ENCODE measurements at places on chromosomes 3 and 15. TPM values are rescaled to one million over a fixed set of nuclear protein-coding genes. Genes with fewer than 3 reads are reported as not detected.

GRCh38 chr3:116899253-116899652 lies 189.7 kb downstream of the TUSC7 start:
- no peak for DNase-seq

GRCh38 chr3:190286014-190286413 lies 36.2 kb downstream of the CLDN1 start:
- no peak for DNase-seq

- DNase-seq: peak; percentile 90
Observed at GRCh38 chr3:51967384-51968169, at the start of gene PCBP4. Gene PCBP4, minus strand, starts transcription at chr3:51967454. Its CDS starts 6,214 bp downstream, at chr3:51961240.

DNA sequence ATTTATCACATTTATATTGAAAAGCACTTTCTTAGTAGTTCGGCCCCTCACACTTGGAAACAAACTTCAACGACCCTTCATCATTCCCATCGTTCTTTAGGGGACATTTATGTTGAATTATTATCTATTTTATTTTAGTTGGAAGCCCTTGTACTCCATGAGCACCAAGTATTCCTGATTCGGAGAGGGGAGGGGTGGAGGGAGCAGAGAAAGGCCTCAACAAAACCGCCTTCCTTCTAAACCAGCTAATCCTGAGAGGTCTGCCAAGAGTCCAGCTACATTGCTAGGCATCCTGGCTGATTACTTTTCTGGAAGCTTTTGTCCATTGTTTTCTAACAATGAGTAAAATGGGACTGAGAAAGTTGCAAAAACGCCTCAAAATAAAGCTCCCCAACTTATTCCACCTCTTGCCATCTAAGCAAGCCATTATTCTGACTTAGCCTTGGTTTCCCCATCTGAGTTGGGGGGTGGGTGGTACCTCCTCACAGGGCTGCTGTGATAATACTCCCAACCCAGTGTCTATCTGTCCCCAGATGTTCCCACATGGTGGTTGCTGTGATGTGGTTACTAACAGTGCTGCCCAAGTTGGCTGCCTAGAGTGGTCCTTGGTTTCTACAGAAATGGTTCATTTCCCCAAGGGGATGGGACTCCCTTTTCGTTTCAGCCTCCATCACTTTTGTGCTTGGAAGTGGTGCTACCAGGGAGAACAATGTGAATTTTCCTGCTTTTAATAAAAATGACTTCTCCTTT lies 1.2 kb upstream of the TMEM158 start:
- DNase-seq: no peak

- no peak for DNase-seq
Observed at GRCh38 chr3:42057561-42058211, 33.5 kb upstream of the TRAK1 start.

DNA sequence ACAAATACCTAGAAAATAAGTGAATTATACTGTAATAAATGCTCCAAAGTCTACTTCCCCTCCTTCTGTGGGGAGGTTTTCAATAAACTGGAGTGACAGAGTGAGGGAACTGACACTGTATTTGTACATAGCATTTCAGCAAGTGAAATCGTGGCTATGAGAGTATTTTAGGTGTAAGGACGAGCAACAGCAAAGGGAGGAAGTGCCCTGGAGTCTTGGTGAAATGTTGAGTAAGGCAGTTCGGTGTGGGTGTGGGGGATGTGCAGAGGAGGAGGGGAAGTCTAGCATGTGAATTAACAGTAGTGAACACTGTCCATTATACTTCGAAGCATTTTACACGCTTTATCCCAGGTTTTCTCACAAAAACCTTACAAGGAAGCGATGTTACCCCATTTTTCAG lies 18.1 kb upstream of the P2RY13 start:
- DNase-seq: no peak

- no peak for DNase-seq
Observed at GRCh38 chr15:90907051-90907660, 4.1 kb downstream of the MAN2A2 start.

GRCh38 chr3:19688767-19689166 lies 245.2 kb downstream of the EFHB start:
- DNase-seq: no peak

DNA sequence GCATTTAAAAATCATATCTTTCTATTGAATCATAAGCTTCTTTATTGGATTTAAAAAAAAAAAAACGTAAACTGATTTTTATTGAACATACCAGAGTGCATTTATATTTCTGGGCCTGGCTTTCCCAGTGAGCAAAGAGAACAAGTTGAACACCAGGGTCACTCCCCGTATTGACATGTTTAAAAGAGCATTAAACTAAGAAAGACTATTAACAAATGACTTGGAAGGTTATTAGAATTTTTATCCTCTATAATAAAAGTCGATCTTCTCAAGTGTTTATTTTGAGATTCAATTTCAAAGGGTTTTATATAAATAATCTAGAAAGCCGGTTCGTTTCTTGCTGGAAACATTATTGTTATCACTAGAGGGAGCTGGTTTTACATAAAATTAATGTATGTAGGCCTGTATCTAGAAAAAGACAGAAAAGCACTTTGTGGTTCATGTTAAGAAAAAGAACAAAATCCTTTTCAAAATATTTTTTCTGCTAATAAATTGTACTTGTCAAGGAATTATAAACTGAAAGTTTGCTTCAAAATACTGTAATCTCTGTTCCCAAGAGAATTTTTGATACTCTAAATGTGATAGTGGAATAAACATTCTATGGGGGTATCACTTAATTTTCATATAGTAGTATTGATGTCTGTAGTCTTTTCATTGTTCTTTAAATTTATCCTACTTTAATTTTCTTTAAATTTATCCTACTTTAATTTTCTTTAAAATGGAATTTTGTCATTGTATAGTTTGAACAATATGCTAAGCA lies 321.8 kb upstream of the MME start:
- DNase-seq: no peak

GRCh38 chr15:67831363-67831762 lies 6.1 kb downstream of the SKOR1 start:
- DNase-seq: no peak

DNA sequence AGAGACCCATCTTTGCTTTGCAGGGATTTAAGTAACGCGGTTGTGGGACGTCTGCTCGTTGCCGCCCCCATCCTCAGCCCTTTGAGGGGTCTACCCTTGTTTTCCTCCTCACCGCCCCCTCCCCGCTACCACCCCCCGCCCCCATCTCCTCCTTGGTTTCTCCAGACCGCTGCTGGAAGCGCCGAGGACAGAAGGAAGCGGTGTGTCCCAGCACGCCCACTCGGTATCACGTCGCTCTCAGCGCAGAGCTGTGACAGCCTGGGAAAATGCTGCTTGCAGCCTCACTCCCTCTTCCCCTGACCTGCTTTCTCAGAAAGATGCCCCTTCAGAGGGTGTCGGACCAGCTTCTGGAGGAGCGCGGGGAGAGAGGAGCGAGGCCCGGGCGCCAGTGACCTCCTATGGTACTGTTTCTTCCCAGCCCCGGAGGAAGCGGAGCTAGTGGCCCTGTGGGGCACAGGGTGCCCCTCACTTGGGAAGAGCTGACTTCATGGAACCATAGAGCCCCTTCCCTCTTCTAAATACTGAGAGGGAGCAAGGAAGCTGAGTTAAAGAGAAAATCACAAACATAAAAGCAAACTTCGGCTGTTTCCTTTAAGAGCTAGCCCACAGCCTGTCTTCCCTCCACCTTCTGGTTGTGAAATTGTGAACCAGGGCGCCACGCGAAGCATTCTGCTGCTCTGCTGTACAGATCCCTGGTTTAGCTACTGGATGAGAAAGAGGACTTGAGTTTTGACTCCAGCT lies 698 bp downstream of the IL1RAP start:
- peak; percentile 61 for DNase-seq

The KIF15 gene
- 0.92 TPM for polyA plus RNA-seq

The KLHL40 gene
- polyA plus RNA-seq: 0.26 TPM

The FGD5 gene
- 2.5 TPM for polyA plus RNA-seq

The SERPINI2 gene
- not detected for polyA plus RNA-seq

The ZNF385D gene
- polyA plus RNA-seq: 13.9 TPM

The GOLGA8G gene
- polyA plus RNA-seq: not detected

The ANP32A gene
- polyA plus RNA-seq: 63.5 TPM

The RPP14 gene
- 5.8 TPM for polyA plus RNA-seq

The FYCO1 gene
- polyA plus RNA-seq: 15.9 TPM

The APBA2 gene
- polyA plus RNA-seq: 0.41 TPM

The RPL32 gene
- polyA plus RNA-seq: 2,819 TPM

The SAMD7 gene
- not detected for polyA plus RNA-seq

The CELSR3 gene
- 0.25 TPM for polyA plus RNA-seq

The STRIT1 gene
- 0.69 TPM for polyA plus RNA-seq

Data from aorta (tissue), 5 donors.